ENCODE measurements at places on chromosomes 12 and 14.
A peak's percentile ranks its signal among the peaks of the same experiment; 100 is the strongest.

- no peak for DNase-seq
These were observed 57.5 kb downstream of the FRS2 start for GRCh38 chr12:69527506-69528272.

GRCh38 chr12:56190695-56191155 is 1.4 kb upstream of the SMARCC2 start:
- no peak for DNase-seq

GRCh38 chr12:129693731-129694130 is 210.1 kb downstream of the TMEM132D start:
- DNase-seq = no peak

DNA sequence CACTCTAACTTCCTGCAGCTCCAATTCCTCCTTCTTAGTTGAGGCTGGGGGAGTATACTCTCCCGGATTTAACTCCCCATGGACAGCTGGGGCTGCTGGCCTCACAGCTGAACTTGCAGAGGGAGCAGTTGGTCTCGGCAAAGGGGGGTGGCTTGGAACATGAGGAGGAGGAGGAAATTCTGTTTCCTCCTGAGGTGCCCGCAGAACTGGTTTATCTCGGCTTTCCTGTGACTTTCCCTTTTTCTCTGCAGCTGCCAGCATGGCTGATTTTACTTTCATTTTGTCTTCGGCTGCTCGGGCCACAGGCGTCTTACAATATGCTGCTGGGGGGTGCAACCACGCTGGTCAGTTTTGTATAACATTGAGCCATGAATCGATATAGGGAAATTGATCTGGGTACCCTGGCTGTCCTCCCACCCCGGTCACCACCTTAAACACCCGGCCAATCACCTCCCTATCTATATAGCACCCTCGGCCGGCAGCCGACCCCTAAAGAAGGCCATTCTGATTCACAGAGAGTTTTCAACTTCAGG is 1317.6 kb downstream of the TMEM121 start:
- peak; percentile 59 for DNase-seq

GRCh38 chr14:77104393-77104792 is 6.3 kb downstream of the CIPC start:
- no peak for DNase-seq

GRCh38 chr12:95790917-95791849 is 619 bp upstream of the NTN4 start:
- peak; percentile 34 for DNase-seq

GRCh38 chr14:77965919-77966435 is 166.1 kb downstream of the ADCK1 start:
- DNase-seq = peak; percentile 49

- no peak for DNase-seq
These were observed 28.7 kb downstream of the LMNTD1 start for GRCh38 chr12:25524366-25524765.

Measured in body of pancreas (tissue), 4 donors.